AG09319 (cell line): ENCODE measurements at places on chromosomes 16 and 17.

DNA sequence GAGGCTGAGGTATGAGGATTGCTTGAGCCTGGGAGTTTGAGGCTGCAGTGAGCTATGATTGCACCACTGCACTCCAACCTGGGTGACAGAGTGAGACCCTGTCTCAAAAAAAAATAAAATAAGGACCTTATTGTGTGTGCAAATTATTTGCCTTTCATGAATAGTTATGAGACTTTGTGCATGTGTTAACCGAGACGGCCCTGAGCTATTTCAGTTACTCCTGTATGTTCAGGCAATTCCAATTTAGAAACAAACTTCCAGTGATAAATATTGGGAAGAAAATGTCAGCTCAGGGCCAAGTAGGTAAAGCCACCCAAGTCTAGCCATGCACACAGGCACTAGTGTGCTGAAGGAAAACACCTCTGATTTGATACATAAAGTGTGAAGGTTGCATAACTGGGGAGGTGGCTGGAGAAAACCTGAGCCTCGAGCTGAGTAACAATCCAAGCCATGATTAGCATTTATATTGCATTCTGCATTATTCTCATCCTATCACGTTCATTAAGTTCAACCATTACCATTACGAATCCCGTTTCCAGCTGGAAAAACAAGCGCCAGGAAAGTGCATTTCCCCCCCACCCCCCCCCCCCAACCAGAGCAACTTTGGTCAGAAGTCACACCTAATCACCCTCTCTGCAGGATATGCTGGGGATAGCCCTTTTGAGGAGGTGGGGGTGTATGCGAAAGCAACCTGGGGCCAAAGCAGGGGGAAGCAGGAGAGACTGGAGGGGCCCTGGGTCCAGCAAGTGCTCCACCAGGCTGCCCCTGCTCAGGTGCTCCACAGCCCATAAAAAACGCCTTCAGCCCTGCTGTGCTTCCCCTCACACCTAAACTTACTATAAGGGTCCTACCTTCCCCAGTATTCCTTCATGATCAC lies 18.6 kb upstream of the ENDOV start:
- no peak for DNase-seq

DNA sequence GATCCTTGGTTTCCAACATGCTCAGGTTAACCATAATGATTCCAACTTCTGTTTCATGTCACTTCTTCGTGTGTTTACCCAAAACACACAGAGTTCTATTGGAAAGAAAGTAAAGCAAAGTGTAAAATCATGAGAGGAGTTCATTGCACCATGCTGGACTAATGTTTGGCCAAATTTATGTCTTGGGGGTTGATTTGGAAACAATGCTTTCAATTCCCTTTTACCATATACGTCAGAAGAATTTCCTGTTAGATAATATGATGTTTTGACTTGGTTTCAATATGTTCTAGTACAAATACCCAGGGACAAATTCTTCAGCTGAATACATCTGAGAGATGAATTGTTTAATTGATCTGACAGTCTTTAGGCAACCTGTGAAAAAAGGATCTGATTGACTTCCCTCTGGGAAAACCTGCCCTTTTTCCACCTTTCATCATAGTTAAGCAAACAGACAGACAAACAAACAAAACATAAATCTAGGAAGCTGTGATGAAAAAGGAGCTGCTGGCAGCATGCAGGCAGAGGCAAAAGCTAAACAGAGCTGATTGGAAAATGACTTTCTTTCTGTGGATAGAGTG lies 26.0 kb upstream of the MPHOSPH6 start:
- no peak for DNase-seq

DNA sequence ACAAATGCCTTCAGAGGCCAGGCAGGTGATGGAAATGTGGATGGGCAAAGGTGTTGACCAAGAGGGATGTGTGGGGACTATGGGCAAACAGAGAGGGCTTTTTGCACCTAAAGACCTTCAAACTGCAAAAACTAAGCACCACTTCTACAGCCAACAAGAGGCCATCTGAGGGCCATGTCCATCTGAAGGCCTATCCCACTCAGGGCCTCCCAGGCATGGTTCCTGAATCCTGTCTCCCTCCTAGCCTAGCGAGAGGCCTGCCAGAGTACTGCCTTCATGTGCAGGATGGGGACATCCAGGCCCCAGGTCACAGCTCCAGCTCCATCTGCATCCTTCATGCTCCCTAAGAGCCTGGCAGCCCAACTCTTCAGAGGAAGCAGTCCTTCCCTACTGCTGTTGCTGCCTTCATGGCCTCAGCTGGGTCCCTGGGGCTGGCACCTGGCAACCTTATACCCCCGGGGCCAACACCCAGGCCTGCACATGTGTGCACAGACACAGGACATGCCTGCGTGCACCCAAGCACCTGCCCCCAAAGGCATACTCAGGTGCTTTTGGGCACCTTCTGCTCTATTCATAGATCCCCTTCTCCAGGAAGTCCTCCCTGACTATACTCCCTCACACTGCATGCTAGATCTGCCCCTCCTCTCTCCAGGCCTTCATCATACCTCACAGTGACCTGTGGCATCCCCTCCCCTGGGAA lies 95.2 kb downstream of the C16orf78 start:
- no peak for DNase-seq

DNA sequence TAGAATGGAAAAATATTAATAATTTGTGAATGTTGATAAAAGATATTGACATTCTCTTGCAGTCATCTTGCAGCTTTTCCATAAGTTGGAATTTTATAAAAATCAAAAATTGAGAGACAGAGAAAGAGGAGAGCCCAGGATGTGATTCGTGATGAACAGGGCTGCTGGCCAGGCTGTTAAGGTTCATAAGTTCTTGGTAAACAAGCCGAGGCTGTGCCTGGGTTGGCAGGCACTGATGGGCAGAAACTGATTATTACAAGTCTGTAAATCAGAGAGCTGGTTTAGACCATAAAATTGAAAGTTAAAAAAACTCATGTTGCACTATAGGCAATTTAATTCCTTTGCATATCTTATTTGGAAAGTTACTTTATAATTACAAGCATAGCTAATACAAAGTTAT lies 533.7 kb downstream of the HAPSTR1 start:
- no peak for DNase-seq

GRCh38 chr17:28511858-28512461 lies 5.8 kb downstream of the FOXN1 start:
- DNase-seq, result no peak

GRCh38 chr17:75827308-75828075 lies 16.7 kb downstream of the UNC13D start:
- no peak for DNase-seq
